Cerebellum (tissue), 4 donors: ENCODE measurements at places on chromosomes 7 and 10. TPM values are rescaled to one million over a fixed set of nuclear protein-coding genes. Genes with fewer than 3 reads are reported as not detected.

The NUTM2D gene
- total RNA-seq = 5.1 TPM

The FZD1 gene
- total RNA-seq = 14.8 TPM

The MYL7 gene
- not detected for total RNA-seq

The CYP3A7 gene
- 0.45 TPM for total RNA-seq

The FRMPD2 gene
- total RNA-seq = 11.1 TPM

The LRRC61 gene
- 8.2 TPM for total RNA-seq

The GPR141 gene
- total RNA-seq = not detected

The KLF14 gene
- not detected for total RNA-seq

The CAMK1D gene
- 10.8 TPM for total RNA-seq

The HEPACAM2 gene
- total RNA-seq = 0.18 TPM

DNA sequence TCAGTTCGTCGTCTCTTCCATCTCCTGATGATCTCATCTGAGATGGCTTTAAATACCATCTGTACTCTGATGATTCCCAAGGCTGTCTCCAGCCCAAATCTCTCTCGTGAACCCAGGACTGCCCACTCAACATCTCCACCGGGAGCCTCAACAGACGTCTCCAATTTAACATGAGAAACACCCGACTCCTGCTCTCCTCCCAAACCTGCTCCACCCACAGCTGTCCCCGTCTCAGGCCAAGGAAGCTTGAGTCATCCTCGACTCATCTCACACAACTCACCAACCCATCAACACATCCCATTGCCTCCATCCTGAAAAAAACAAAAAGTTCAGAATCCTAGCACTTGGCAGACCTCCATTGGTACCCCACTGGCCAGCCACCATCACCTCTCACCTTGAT is 29.7 kb upstream of the CALN1 start:
- DNase-seq = peak; percentile 45

- no peak for DNase-seq
Measured at GRCh38 chr10:131694781-131695495, 205.9 kb upstream of the PPP2R2D start.

- DNase-seq = no peak
Measured at GRCh38 chr7:111527545-111527944, 34.7 kb downstream of the IMMP2L start.

- no peak for DNase-seq
Measured at GRCh38 chr7:77887567-77887966, 89.0 kb downstream of the PHTF2 start.

- DNase-seq = no peak
Measured at GRCh38 chr10:46220872-46221538, 65.8 kb upstream of the ANTXRL start.

DNA sequence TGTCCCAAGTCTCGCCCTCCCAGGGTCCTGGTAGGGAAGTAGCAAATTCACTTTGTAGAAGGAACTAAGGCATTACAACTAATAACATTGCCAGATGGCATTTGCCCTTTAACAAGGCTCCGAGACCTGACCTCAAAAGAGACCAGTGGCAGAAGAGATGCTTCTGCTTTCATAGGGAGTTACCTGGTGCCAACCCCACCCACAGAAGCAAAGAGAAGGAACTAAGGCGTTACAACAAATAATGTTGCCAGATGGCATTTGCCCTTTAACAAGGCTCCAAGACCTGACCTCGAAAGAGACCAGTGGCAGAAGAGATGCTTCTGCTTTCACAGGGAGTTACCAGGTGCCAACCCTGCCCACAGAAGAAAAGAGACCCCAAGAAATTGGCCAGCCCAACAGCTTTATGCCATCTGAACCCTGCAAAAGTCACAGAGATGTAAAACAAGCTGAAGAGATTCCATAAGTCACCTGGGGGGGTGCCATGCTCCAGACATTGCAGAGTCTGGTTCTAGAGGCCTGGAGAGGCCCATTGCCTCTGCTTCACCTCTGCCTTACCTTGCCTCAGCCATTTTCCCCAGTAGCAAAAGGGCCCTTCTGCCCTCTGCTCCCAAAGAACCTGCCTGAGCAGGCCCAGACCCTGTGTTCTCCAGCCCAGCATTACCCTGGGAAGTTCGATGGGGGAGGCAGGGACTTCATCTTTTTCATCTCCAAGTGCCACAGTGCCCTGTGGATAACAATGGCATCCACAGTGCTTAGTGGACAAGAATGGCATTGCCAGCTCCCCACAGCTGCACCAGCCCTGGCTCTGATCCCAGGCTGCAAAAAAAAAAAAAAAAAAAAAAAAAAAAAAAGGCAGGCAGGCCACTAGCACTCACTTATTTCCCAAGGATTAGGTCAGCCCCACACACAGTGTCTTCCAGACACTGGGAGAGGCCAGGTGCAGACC is 179.5 kb upstream of the PLXNA4 start:
- DNase-seq = no peak

- DNase-seq = no peak
Measured at GRCh38 chr10:93844979-93845626, 48.7 kb upstream of the SLC35G1 start.

DNA sequence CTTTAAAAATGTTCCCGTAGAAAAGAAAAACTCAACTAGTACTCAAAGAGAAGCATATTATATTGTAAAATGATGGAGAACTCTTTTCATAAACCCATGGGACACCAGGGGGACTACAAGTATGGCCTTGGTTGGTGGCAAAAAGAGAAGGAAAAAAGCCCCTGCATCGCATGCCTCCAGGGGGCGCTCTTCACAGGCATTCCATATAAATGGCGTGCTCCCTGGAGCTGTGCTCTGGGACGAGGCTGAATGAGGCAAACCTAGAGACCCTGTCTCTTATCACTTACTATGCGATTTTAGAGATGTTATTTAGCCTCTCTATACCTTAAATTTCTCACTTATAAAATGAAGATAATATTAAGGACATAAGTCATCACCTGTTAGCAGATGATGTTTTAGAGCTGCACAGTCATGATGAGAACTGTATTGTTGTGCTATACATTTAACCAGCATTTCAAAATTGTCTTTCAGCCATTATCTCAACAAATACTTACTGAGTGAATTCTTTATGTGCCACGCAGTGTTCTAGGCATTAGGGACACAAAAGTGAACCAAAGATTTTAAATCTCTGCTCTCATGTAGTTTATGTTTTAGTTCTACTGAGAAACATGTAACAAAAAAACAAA is 105.8 kb downstream of the ARHGAP21 start:
- DNase-seq = no peak

DNA sequence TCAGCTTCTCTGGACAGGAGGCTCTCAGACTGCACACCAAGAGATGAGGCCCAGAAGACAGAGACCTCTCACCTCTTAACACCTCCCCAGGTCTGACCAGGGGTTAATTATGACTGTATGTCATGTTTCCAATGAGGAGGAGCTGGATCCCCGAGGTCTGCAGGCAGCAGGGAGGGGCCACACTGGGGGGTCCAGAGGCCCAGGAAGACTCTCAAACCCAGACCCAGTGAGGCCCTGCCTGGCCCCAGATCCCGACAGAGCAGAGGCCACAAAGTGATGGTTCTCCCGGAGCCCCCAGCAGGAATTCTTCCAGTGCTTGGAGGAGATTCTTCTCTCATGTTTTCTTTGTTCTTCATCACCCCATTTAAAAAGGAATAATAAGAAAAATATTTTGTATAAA is 28.8 kb downstream of the PTPRN2 start:
- no peak for DNase-seq

DNA sequence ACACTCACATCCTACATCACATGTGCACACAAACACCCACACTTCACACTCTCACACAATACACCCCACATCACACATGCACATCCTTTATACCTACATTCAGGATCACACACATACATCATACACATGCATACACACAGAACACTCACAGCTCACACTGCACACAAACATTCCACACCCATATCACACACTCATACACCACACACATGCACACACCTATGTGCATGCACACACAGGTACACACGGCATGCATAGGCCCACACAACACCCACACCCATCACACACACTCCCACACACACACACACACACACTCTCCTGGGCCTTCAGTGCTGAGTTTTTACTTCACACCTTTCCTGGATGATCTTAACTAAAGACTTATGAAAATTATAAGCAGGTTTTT is 220.5 kb downstream of the DNAJB6 start:
- DNase-seq = no peak

GRCh38 chr7:158472596-158472995 is 115.0 kb downstream of the PTPRN2 start:
- DNase-seq = no peak

DNA sequence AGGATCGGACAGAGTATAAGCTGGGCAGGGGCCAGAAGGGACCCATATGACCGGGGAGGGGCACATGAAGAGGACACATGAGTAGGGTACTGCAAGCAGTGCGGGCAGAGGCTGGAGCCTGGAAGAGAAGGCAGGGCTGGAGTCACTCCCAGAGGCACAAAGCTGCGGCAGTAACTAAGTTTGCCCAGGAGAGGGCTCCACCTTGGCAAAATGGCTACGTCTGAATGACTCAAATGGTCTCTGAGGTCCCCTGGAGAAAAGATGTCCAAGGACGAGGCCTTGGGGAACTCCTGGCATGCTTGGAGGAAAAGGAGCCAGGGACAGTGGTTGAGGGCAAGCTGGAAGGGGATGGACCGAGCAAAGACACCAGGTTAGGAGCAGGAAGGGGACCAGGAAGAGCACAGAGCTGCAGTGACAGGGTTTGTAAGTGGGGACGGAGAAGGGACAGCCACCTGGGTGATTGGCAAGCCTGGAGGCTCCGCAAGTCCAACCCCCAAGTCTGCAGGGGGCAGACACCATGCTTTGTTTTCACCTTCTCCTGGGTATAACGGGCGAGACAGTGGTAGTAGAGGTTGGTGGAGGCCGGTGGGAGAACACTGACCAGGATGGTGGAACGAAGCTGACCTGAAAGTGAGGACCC is 43.1 kb upstream of the LBX1 start:
- peak; percentile 80 for DNase-seq

DNA sequence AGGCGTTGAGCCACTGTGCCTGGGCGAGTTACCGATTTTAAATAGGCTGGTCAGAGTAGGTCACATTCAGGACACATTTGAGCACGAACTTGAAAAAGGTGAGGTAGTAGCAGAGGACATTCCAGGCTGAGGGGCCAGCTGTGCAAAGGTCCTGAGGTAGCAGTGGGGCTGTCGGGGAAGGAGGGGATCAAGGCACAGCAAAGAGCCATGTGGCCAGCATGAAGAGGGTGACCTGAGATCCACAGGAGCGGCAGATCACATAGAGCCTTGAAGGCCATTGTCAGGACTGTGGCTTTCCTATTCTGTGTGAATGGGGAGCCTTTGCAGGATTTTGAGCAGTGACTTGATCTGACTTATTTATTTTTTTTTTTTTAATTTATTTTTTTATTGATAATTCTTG is 6.5 kb downstream of the ZAN start:
- no peak for DNase-seq

DNA sequence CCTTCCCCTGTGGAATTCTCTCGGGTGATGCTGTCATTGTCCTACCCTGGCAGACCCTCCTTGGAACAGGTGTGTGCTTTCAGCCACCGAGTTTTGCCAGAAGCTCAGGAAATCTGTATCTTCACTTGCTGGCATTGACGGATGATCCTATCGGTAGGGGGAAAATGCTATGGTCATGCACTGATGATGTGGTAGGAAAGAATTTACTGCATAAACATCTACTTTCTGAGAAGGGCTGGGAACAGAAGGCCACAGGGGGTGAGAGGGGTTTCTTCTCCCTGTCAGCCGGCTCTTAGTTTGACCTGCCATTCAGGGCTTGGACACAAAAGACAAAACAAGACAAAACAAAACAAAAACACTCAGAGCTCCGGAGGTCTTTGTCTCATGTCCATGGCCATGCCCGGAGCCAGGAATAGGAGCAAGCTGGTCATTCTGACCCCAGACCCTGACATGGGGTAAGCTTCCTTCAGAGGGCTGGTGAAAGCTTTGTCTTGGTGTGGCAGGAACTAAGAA is 43.6 kb upstream of the CARD11 start:
- no peak for DNase-seq

DNA sequence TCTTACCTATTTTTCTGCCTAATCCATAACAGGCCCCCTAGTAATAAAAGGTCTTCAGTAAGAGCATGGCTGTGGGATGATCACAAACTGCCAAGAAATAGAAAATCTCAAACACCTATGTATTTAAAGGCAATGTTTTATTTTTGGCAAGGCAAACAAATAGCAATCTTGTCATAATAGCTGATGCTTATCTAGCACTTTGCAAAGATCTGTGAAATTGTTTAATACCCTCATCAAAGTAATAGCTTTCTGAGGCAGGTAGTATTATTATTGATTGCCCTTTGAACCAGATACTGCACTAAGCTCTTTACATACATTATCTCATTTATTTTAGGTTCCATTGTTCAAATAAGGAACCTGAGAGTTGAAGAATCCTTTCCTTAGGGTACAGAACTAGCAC is 1.6 kb upstream of the CADPS2 start:
- DNase-seq = no peak

GRCh38 chr7:48180981-48181380 is 9.7 kb downstream of the ABCA13 start:
- DNase-seq = no peak

- no peak for DNase-seq
Measured at GRCh38 chr10:34119456-34119855, 695.6 kb downstream of the PARD3 start.

DNA sequence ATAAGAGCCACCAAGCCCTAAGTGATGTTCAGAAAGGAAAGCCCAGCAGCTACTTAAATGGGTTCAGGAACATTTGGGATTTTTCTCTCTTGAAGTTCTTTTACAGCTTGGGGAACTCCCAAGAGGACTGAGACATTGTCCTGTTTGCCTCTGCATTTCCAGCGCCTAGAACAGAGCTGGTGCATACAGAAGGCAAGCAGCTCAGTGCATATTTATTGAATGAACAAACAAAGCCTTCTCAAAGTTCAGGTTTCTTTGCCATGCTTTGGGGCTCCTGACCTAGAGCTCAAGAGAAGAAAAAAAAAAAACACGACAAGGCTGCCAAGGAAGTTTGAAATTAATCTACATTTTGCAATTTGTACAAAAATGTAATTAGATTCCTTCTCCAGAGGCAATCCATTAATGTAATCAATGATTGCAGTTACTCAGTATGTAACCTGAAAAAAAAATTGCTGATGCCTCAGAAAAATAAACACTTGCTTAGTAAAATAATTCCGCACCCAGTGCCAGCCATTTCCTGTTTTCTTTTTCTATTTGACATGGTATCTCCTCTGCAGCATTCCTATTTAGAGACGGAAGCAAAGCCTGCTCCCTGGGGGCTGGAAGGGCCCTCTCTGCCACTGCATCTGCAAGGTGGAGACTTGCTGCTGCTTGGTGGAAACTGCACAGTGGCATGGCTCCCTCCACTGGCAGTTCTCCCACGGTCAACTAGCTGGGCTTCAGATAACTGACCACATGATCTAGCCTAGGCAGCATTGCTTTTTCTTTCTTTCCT is 157.3 kb downstream of the TMEM178B start:
- DNase-seq = peak; percentile 13

- DNase-seq = no peak
Measured at GRCh38 chr10:69042417-69042816, 45.5 kb upstream of the SRGN start.

GRCh38 chr7:109964780-109965179 is 1126.1 kb upstream of the LRRN3 start:
- no peak for DNase-seq

- peak; percentile 53 for DNase-seq
Measured at GRCh38 chr7:95901006-95901405, 128.7 kb downstream of the DYNC1I1 start.
